Hypothalamus (tissue), 51 donors: ENCODE measurements at places on chromosomes 2 and 18.

- DNase-seq: no peak
Measured at GRCh38 chr2:100237163-100237562, 85.1 kb downstream of the LONRF2 start.

DNA sequence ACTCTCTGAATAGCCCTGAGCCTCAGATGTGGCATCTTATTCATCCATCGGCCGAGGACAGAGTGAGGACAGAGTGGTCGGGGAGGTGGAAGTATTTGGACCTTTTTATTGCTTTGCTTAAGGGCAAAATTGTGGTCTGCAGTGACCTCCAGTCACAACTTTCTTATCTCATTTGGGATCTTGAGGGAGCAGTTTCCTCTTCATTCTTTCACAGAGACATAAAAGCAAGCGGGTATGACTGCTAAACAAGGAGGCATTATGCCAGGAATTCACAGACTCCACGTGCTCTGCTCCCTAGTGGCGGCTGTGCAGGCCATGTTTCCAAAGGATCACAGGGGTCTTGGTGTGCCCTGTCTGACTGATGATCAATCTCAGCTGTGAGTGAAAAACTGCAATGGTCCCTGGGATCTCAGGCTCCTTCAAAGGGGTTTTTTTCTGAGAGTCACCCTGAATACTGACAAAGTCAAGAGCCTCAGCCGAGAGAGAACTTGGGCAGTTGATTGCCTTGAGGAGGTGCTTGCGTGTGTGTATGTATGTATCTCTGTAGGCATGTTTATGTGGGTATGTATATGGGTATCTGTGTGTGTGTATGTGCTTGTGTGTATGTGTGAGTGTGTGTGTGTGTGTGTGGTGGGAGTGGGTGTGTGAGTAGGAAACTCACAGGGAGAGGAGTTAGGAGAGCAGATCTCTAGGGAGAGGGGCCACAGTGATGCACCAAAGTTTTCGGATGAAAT is 47.7 kb downstream of the RAPGEF4 start:
- no peak for DNase-seq

- no peak for DNase-seq
Measured at GRCh38 chr18:7221424-7222155, 9.3 kb upstream of the LRRC30 start.

DNA sequence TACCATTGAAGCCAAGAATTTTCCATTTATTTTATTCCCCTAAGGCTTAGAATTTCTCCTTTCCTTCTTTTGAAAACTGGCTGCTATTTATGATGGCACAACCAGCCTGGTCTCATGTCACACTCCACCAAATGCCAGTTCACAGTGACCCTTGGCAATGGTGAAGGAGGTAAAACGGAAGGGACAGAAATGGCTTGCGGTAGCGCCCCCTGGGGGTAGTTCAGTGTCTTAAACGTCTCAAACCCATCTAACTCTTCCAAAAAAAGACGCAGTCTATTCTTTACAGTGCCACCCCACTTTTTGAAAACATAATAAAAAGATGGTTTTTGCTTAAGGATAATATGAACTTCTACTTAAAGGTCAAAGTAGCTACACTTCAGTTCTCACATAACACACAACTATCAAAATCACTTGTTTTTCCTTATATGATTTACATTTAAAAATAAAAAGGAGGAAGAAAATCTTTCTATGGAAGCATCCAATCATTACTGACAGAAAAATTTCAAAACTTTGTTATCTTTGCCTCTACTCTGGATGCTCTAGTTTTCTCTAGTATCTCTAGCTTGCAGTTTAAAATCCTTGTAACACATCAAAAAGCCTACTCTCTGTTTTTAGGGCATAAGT is 28.0 kb downstream of the PNO1 start:
- no peak for DNase-seq

DNA sequence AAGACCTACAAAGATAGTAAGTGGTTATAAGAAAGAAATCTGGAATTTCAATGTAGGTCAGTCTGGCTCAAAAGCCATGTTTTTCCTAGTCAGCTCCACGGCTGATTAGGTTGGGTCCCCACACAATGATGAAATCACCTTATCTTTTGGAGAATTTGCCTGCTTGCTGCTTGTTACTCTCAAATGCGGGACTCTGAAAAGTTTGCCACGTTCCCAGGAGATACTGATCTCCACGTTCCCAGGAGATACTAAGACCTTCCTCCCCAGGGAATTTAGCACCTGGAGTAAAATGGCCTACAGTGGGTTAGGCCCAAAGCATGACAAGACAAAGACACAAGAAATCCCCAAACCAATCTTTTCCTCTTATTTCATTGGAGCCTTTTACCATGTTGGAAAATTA is 449.6 kb downstream of the TNS1 start:
- DNase-seq: no peak

- DNase-seq: no peak
Measured at GRCh38 chr18:48290162-48290926, 118.8 kb downstream of the ZBTB7C start.

GRCh38 chr2:237132799-237133198 is 47.1 kb downstream of the COPS8 start:
- no peak for DNase-seq

DNA sequence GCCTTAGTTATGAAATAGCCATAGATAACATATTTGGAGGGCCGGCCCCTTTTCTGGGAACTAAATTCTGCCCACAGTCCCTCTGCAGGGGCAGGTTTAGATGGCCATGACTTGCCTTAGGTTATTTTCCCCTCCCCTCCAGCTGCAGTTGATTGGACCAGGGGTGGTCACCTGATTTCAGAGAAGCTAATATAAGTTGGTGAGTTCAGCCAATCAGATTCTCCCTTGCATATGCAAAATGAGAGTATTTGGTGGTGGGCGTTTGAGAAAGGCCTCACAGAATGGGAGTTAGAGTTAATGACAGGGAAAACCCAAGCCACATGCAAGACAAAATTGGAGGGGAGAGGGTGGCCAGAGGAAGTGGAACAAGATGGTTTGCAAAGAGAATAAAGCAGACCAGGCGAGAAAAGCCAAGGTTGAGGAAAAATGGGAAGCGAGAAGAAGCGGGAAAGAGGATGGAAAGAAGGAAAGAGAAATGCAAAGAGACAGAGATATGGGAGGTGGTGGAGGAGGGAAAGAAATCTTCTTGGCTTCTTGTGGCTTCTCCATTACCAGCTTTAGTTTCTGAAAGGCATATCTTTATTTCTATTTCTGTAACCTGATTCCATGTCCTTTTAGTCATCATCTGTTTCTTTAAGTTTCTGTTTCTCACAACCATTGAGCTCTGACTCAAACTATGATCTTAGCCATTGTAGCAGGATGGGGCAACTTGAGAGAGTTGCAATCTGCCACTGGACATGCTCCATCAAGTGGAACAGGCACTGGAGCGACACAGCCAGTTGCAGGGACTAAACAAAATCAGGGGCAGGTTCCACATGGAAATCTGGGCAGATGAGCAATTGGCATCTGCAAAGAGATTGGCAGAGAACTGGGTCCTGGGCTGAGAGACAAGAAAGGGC is 108.1 kb upstream of the SIX3 start:
- no peak for DNase-seq

DNA sequence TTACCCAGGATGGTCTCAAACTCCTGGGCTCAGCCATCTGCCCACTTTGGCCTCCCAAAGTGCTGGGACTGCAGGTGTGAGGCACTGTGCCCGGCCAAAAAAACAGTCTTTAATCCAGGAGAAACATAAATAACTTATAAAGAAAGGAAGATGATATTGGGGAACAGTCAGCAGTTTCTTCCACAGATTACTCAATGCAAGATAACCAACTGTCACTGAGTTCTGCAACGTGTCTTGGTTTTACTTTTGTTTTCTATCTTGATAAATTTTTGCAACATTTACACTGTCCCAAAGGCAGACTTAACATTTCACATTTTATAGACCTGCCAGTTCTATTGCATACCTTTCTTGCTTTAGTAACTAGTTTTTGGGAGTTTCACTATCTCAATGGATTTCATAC is 71.1 kb downstream of the ANKRD44 start:
- no peak for DNase-seq

DNA sequence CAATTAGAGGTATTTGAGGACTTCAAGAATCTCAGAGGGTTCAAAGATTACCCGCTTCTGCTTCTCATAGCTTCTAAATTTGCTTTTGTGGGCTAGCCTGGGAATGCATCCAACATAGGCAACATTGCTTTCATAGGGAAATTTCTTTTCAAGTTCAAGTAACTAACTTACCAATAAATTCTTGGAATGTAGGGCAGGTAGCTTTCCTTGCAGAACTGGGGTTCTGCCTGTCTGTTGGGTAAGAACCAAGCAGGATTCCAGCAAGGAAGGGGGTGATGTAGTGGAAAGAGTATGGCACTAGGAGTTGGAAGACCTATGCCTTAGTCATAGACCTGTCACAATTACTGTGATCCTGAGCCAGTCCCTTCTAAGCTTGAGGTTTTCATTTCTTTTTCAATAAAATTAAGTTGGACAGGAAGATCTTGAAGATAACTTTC is 164.1 kb downstream of the FHOD3 start:
- no peak for DNase-seq

DNA sequence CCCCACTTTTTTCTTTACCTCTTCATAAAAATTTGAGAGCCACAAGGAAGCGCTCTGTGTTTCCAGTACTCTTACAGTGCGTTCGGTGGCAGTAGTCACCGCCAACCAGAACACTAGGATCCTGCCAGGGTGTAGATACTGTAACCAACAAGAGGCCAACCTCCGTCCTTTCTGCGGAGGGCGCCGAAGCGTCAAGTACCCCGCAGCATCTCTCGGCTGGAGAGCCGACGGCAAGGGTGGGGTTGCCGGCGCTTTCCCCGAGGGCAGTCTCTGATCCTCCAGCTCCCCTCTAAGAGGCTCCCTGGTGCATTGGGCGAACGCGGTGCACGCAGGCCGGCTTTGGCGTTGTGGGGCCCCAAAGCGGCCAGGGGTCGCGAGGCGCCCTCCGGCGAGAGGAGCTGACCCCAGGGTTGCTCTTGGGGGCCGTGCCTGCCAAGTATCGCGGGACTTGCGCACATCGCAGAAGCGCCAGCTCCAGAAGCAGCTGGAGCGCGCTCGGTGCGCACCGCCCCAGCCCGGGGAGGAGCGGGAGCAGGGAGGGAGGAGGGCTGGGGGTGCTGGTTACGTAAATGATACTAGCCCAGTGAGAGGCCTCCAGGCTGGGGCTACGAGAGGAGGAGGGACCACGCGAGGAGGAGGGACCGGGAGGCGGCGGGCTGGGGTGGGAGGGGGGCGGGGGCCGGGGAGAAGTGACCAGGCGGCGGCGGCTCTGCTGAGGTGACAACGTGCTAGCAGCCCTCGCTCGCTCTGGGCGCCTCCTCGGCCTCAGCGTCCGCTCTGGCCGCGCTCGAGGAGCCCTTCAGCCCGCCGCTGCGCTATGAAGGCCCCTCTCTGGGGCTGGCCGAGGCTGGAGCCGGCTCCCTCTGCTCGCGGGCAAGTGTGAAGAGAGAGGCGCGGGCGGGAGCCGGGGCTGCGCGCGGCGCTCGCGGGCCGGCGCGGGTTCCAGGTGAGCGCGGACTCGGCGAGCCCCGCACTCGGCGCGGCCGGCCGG is at the start of gene GALNT13:
TSS of gene GALNT13 (plus strand) at position 692 of the 991 bp plus-strand sequence.
- DNase-seq: peak; percentile 83

DNA sequence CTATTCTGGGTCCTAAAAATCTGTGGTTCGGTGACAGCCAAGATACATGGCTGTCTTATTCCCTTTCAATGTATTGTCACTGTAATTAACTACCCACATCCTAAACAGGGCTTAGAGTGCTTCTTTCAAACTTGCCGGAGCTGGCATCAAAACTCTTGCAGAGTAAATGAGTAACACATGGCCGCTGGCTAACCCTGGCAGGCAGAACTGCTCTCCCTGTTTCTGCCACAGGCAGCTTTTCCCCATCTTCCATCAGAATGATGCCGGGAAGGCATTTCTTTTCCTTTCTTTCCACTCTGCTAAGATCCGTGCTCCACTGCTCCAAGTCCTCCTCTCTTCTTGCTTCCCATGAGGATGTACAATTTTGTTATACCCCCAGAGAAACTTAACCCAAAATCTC is 54.8 kb upstream of the PTPRM start:
- no peak for DNase-seq

GRCh38 chr2:73035899-73036711 is 35.4 kb downstream of the SFXN5 start:
- peak; percentile 79 for DNase-seq

GRCh38 chr18:34493566-34494358 is 216.3 kb upstream of the DTNA start:
- DNase-seq: peak; percentile 64

GRCh38 chr2:3170792-3171455 is 206.7 kb downstream of the EIPR1 start:
- DNase-seq: no peak

- DNase-seq: no peak
Measured at GRCh38 chr2:191526536-191526935, 151.4 kb upstream of the NABP1 start.

GRCh38 chr2:70143314-70144150 is 47.3 kb downstream of the C2orf42 start:
- DNase-seq: no peak

GRCh38 chr18:33673689-33674088 is 95.7 kb downstream of the ASXL3 start:
- no peak for DNase-seq

DNA sequence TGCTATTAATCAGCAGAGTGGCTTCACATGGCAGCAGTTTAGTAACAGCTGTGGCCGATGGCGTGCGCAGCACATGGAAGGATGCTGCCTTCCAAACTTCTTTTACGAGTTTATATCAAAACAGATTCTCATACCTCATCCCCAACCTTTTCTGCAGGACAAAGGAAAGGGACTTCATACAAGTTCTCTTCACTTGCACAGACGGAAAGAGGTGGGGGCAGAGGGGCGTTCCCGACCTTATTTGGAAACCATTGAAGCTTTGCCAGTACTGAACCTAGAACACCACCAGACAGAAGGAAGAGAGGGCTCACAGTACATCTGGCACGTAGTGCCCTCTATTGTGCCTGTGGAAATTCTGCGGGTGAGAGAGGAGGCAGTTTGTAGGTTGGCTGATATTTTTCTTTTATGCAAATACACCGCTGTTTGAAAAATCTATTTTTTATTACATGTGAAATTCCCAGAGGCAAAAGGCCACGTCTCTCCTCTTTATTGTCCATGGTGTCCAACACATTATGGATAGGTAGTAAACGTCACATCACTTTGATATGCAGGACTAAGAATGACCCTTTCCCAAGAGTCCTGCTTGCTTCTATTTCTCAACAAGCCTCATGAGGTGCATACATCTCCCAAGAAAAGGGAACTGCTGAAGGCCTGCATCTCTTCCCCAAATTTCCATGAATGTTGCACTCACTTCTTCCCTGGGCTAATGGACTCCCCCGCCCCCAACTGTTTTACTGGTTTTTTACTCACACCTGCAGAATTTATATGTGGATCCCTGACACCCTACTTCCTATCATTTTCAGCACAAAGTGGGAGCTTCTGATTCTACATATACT is 31.3 kb downstream of the COLEC12 start:
- DNase-seq: no peak
